CD4-positive, alpha-beta T cell treated with Interleukin-15 for 4 hours (primary cell): ENCODE measurements at places on chromosomes 16 and 17.

GRCh38 chr16:85126705-85127378 is 14.6 kb upstream of the CIBAR2 start:
- DNase-seq = no peak

GRCh38 chr17:62791235-62791734 is 16.8 kb downstream of the MARCHF10 start:
- DNase-seq = no peak

GRCh38 chr17:10748531-10749181 is 18.8 kb upstream of the TMEM220 start:
- no peak for DNase-seq

- no peak for DNase-seq
These were observed 28.6 kb upstream of the PAFAH1B1 start for GRCh38 chr17:2564877-2565276.

- no peak for DNase-seq
These were observed 44.9 kb downstream of the SSH2 start for GRCh38 chr17:29885031-29885640.

DNA sequence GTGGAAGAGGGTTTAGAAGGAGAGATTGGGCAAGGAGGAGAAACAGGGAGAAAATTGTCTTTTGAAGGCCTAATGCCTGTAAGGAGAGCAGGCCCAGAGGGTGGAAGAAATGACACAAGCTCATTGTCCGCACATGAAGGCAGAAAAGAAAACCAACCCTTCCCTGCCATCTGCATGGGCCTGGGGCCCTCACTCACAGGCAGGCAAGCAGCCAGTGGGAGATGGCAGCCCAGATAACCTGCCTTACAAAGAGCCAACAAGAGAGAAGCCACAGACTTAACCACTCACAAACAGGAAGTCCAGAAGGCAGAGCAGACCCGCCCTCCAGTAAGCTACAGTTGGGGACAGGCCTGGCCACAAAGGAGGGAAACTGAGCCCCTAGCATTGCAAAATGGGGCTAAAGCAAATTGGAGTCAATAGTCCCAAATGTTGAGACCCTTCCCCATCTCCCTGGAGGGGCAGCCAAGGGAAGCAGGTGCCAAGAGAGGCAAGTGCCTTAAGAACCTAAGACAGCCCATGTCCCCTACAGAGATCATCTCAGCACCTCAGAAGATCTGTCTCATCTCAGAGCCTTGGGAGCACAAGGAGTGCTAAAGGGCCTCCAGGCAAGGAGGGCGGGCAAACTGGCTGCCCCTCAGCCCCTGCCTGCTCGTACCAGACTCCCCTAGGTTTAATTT is 7.3 kb upstream of the TSPOAP1 start:
- peak; percentile 80 for DNase-seq

DNA sequence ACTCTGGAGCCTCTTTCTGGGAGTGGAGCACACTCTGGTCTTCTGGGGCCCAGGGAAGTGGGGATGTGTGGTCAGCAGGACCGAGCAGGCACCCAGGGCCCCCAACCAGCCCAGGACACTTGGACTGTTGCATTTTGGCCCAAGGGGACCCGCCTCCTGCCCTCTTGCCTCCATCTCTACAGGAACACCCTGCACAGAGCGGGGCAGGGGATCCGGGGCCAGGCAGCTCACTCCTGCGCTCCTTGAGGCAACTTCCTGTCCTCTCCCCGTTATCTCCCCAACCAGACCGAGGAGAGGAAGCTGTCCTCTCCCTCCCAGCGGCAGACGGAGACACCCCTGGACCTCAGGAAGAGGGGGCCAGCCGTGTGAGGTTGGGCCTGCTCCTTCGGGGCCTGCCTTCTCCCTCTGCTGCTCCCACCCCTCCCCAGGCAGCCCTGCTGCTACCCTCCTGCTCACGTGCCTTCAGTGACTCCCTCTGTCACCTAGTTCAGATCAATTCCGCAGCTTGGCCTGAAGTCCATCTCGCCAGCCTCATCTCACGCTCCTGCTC is 10.0 kb upstream of the ATP2A3 start:
- no peak for DNase-seq

- DNase-seq = no peak
These were observed 56.2 kb downstream of the TK2 start for GRCh38 chr16:66493490-66494401.

- DNase-seq = no peak
These were observed 4.4 kb downstream of the CFAP97D1 start for GRCh38 chr17:43784628-43785101.

GRCh38 chr16:30534368-30535105 is at the start of gene ZNF747:
Gene ZNF747, minus strand, starts transcription at chr16:30534858. Its CDS starts 179 bp downstream, at chr16:30534679.
- peak; percentile 93 for DNase-seq

GRCh38 chr17:2351269-2351668 is 14.0 kb downstream of the SGSM2 start:
- no peak for DNase-seq

- no peak for DNase-seq
These were observed 11.9 kb upstream of the TEDC2 start for GRCh38 chr16:2447920-2448583.

GRCh38 chr16:74275031-74275636 is 21.5 kb upstream of the PSMD7 start:
- no peak for DNase-seq

GRCh38 chr16:78040396-78040795 is 18.0 kb downstream of the CLEC3A start:
- DNase-seq = no peak

DNA sequence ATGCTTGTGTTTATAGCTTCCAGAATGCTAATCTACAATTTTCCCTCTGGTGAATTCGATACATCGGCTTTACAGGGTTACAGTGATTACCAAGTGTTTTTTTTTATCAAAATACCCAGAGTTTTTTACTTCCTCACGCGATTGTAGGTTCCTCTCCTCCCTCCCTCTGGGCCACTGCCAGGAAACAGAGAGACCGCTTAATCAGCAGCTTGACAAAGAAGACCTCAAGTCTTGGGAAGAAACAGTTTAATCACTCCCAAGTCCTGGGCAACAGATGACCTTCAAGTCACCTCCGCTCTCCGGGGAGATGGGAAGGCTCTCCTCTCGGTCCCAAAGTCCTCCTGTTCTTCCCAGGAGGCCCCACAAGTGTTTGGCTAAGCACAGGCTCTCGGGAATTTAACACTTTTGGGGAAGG is 23.5 kb downstream of the SMTNL2 start:
- DNase-seq = no peak

- no peak for DNase-seq
These were observed 54.4 kb upstream of the PABPN1L start for GRCh38 chr16:88920618-88921590.

DNA sequence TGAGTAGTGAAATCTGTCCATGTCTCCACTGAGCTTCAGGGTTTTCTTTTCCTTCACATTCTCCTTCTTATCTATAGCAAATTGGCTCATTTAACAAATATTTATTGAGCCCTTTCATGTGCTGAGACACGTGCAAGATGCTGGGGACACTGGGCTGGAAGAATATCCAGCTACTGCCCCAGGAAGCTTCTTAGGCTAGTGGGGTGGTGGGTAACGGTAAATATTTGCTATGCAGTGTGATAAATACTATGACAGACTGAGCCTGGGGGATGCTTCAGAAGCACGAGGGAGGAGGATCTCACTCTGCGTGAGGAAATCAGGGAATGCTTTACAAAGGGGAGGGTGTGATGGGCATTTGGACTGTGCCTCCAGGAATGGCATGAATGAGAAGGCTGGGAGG is 524.1 kb downstream of the GRIN2A start:
- no peak for DNase-seq

- DNase-seq = no peak
These were observed 9.2 kb downstream of the SUMO2 start for GRCh38 chr17:75173526-75173925.

GRCh38 chr16:676913-677312 is 1.4 kb downstream of the RHBDL1 start:
- peak; percentile 37 for DNase-seq

DNA sequence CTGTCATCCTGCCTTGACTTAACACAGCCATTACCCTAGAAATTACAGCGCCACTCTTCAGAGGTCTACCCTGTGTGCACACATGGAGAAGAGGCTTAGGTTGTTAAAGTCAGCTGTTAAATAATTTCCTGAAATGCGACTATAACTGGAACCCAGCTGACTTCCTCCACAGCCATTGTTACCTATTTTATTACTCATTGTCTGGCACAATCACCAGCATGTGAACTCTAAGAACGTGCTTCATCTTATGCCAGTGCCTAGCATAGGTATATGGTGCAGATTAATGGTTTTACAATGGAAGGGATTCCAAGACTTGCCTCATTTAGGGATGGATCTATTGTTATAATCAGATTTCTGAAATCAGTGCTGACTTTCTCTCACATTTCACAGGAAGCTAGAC is 11.9 kb downstream of the RDM1 start:
- no peak for DNase-seq

DNA sequence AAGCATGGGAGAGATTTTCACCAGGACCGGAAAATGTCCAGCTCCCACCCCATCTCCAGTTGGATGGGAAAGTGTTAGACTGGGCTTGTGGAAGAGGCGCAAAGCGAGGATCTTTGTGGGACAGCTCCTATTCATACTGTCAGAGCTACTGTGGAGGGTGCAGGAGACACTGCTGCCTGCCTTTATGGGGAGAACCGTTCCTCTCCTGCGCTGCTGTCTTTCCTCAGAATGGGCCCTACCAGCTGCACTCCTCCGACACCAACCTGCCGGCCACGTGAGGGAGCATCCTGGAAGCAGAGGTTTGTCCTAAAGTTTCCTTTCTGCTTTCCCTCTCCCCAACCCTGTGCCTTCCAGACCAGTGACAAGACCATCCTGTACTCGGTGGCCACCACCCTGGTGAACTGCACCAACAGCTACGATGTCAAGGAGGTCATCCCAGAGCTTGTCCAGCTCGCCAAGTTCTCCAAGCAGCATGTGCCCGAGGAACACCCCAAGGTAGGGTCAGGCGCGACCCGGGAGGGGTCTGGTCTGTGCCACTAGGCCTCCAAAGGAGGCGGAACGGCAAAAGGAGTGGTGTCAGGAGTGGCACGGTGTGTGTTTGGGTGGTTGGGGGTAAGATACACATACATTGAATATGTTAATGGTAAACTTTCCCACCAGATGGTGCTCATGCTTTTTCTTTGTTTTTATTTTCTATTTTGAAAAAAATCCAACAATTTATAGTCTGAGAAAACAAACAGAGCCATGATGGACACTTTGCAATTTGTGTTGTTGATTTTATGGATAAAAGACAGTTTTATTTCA is 23.0 kb downstream of the SLC35G3 start:
- peak; percentile 69 for DNase-seq

GRCh38 chr16:65737831-65738230 is 616.0 kb upstream of the CDH11 start:
- no peak for DNase-seq

DNA sequence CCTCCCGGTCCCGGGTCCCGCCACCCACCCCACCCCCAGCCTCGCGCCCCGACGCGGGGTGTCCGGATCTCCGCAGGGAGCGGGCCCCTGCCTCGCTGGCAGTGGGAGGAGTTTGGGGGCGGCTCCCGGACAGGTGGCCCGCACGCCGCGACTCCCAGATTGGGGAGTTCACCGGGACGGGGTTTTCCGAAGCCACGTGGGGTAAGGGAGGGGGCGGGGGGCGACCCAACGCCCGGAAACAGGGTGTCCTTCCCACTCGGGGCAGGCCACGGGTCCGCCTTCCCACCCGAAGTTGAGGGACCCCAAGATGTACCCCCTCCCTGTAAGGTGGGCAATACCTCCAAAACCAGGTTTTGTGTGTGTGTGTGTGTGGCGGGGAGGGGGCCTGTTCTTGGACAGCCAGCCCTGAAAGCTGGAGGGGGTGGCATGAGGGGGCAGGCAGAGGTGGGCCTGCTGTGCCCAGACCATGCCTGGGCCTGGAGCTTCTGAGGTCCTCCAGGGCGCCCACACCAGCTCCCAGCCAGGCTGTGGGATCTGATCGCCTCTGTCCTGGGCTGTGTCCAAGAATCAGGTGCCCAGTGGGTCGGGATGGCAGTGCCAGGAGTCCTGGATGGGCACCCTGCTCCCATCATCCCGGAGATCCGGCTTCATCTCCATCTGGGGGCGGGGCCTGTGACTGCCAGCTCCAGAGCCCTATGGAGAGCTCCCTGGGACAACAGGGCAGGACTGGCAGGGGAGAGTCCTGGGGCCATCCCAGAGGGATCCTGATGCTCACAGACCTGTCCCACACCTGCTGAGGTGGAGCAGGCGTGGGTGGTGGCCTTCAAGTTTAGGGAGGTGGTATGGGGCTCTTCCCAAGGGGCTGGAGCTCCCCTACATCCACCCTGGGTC is 767 bp downstream of the SYNGR2 start:
- DNase-seq = peak; percentile 48

DNA sequence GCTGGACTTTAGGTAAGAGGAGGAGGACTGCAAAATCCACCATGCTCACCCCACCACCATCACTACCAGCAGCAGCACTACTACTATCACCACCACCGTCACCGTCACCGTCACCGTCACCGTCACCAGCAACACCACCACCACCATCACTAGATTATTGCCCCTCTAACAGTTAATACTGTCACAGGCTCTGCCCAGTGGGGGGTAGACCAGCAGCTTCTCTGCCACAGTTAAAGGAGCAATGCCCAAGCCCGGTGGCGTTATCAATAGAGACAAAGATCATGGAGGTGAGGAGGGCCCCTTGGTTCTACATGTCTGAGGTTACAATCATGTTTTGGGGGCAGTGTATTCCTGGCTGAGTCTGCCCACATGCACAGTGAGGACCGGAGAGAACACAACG is 184.4 kb upstream of the DYNLRB2 start:
- DNase-seq = no peak

- no peak for DNase-seq
These were observed 39.8 kb downstream of the RMI2 start for GRCh38 chr16:11384956-11385586.

DNA sequence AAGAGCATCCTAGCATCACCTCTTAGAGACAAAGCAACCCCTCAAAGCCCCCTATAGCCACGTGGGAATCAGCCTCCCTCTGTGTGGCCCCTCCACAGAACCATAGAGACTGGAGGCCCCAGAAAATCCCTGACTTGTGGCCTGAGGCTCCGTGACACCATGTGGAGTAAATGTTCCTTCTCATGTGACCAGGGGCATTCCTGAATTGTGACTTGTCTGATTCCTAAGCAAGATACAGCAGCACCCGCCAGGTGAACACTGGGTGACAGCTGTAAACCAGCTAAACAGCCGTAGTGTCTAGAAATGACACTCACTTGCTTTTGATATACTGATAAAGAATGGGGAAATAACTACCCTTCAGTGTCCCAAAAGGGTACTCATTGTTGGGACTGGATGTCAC is 79.0 kb downstream of the DYNLRB2 start:
- DNase-seq = no peak
